ENCODE measurements at places on chromosomes 6 and 20. TPM values are rescaled to one million over a fixed set of nuclear protein-coding genes. Genes with fewer than 3 reads are reported as not detected.

Gene SLC22A16
- total RNA-seq, result 22.5 TPM

Gene EBF4
- 2.3 TPM for total RNA-seq

Gene LTB
- 5.3 TPM for total RNA-seq

Gene MAPK13
- total RNA-seq, result 17.2 TPM

Gene KIF13A
- total RNA-seq, result 28.1 TPM

Gene SNHG17
- 6.3 TPM for total RNA-seq

Gene IRF4
- 1.0 TPM for total RNA-seq

Gene SLC16A10
- total RNA-seq, result 11.0 TPM

Gene CNR1
- total RNA-seq, result 0.14 TPM

Gene KCNK16
- not detected for total RNA-seq

Gene HSD17B8
- 24.5 TPM for total RNA-seq

Gene PAK5
- 0.17 TPM for total RNA-seq

Measured in liver (tissue), 10 donors.